Activated T-helper 1 cell treated with anti-CD3 and anti-CD28 coated beads, Interleukin-12 subunit alpha, Interleukin-12 subunit beta, Interleukin-2, Interleukin-4 antibody, amounts not matched to agents 30 ng/mL and 10 ng/mL and 1 ng/mL, durations not matched to agents 14 hours and 24 hours and 36 hours (primary cell): ENCODE measurements at places on chromosomes 7 and 10.

DNA sequence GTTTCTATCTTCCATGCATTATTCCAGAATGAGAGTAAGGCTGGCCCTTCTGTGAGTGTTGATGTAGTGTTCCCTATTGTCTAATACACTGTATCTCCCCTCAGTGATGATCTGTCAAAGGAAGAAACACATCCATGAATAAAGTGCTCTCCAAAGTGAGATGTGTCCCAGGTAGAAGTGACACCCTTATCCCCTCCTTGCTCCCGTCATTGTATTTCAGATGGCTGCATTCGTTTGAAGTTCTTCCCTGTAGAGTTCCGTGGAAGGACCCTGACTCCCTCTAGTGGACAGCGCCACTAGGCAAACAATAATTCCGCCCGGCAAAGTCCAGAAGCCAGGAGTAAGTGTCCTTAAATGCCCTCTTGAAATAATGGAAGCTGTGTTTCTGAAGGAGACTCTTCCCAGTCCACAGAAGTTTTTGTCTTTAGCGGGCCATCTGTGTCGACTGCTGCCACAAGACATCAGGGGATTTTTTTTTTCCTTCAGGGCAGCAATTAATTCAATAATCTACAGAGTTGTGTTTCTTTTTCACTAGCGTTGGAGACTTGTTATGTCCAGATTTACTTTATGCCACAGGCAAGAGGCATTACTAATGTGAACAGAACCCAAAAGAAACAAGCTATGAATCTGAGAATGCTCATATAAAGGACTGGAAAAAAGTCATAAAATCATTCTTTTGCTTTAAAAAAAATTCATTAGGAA is 64.6 kb downstream of the THNSL1 start:
- peak; percentile 45 for DNase-seq

GRCh38 chr7:96067321-96067720 is 254.6 kb downstream of the SLC25A13 start:
- no peak for DNase-seq

DNA sequence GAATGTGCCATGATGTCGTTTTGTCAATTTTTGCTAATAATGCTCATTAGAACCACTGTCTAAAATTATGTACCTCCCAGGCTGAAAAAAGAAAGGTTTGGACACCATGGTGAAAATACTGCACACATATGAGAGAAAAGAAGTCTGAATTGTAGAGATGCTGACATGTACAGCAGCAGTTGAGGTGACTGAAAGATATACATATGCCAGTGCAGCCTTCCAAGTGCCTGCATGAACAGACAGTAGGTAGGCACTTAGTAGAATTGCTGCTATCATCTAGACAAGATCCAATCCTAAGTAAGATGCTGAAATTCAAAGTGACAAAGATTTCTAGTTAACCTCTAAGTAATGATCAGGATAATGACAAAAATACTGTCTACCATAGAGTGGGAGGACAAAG is 86.9 kb downstream of the SLC13A1 start:
- DNase-seq: no peak

DNA sequence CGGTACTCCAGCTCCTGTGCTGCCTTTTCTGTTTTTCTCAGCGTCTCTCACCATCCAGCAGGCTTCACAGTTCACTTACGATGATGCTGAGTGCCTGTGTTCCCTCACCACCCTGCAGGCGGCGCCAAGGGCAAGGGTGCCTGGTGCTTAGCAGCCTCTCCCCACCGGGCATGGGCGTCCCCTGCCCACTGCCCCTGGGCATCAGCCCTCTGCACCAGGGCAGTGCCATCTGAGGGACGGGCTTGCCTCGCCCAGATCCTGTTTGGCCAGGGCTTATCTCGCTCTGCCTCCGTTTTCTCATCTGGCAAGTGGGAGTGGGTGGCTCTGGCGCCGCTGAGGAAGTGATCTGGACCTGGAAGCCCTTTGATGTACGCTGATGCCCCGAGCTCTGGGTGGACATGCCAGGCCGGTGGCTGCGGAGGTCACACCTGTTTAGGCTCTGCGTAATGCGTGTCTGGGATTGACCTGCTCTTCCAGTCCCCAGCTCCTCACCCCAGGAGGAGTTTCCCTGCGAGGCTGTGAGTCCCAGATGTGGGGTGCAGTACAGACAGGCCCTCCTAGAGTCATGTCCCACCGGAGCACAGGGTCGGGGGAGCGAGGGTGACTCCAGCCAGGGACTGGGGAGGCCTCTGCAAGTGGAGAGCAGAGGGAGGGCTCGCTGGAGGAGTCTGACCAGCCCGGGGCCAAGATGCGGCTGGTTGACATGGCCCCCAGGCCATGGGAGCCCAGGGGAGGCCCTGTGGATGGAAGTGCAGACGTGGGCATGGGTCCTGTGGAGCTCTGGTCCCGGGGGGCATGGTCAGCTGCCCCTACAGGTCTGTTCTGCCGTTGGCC is 11.8 kb downstream of the TTYH3 start:
- no peak for DNase-seq

DNA sequence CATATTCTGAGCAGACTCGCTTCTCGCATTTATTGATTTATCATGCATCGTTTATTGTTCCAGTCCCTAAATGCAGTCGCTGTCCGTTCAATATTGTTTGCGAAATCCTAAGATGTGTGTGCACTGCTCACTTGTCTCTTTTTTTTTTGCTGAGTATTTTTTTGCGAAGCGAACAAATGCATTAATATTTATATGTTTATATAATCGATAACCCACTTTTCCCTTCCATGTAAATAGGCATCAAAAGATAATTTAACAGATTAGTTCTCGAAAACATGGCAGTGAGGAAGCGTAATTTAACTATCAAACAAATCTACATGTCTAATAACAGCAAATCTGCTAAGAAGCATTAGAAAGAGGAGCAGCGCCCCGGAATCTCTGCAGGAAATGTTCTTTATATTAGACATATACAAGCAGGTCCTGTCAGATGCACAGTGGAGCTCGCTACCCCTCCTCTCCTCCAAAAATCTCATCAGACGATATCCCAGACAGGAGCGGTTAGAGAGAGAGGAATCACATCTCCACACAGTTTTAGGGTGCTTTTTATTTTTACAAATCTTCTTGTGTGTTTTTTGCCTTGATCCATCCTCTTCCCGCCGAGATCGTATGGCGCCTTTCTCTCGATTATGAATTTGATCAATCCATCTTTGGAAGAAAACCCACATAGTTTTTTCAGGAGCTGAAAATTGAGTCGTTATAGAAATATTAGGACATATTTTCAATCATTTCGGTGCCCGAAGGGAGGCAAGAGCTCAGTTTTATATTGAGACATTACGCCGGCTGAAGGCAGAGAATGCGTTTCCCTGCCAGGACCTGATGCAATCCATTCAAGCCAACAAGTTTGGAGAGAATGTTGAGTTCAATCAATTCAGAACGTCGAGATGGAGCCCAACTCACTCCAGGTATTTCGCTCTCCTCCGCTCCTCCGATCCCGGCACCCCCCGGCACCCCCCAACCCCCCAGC is at the start of gene ARID5B:
TSS of gene ARID5B (plus strand) at position 871 of the 964 bp plus-strand sequence. CDS start at position 882, 11 bp downstream.
- peak; percentile 44 for DNase-seq

DNA sequence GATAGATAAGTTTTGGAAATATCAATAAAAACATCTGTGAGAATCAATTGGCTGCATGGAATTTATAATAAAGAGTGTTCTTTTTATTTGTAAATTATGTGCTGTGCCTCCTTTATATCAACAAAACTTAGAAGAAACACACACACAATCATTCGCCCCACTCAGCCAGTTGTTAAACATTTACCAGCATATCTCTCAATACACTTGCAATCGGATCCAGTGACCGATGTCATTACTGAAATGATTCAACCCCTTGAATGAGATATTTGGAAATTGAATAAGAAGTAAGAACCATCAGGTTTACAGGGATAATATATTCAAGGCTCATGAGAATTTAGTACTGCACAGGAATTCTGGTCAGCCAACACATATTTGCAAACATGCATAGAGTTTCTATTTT is 35.6 kb downstream of the TAF3 start:
- DNase-seq: no peak

- DNase-seq: no peak
These were observed 41.5 kb upstream of the DMTF1 start for GRCh38 chr7:87110778-87111177.

DNA sequence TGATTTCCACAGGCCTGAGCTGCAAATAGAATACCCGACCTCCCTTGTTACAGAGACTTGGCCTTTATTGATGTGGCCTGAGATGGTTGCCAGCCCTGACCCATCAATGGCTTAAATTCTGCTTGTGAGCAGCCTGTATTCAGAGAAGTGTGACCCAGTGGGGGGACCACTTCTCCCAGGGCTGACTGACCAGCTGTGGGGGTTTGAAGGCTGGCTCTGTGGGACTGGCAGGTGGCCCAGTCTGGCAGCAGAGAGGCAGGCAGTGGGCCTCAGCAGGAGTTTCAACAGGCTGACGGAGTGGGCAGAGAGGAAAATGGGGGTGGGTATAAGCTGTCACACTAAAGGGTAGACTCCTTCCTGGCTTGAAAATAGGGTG is 12.2 kb upstream of the PPIF start:
- no peak for DNase-seq

GRCh38 chr7:118671149-118671548 is 446.6 kb downstream of the ANKRD7 start:
- no peak for DNase-seq

DNA sequence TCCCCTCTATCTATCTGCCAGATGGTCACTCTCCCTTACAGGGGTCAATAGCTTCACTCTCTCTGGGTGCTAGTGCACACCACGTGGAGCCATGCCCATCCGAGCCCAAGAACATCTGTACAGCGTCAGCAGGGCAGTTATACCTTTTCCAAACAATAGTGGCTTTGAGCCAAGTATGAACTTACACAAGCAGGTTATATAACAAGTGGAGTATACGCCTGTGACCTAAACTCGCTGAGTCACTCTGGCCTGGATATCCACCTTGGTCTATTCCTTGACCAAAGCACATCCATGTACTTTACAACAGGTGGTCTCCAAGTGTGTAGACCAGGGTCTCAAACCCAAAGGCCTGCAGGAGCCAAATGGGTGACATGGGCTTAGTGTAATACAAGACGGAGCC is 20.3 kb downstream of the PLAC9 start:
- no peak for DNase-seq

DNA sequence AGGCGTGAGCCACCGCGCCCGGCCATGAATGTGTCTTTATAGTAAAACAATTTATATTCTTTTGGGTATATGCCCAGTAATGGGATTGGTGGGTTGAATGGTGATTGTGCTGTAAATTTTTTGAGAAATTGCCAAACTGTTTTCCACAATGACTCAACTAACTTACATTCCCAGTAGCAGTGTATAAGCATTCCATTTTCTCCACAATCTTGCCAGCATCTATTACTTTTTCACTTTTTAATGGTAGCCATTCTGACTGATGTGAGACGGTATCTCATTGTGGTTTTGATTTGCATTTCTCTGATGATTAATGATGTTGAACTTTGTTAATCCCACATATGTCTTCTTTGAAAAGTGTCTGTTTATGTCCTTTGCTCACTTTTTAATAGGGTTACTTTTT is 1187.9 kb downstream of the XPNPEP1 start:
- DNase-seq: no peak

GRCh38 chr7:18426564-18427226 is 68.9 kb upstream of the HDAC9 start:
- no peak for DNase-seq

- DNase-seq: no peak
These were observed 177.2 kb upstream of the INHBA start for GRCh38 chr7:41880107-41880506.

DNA sequence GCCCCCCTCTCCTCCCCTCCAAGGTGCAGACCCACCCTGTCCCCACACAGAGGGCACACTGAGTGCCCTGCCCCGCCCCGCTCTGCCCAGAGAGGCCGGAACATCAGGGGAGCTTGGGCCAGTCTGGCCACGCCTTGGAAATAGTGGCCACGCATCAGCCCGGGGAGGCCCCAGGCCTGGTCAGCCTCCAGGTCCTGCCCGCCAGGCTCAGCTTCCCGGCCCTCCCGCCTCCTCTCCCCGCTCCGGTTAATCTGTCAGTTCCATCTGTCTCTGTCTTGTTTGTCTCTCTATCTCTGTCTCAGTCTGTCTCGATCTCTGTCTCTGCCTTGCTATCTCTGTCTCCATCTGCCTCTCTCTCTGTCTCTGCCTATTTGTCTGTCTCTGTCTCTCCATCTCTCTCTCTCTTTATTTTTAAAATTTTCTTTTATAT is 28.9 kb upstream of the TNRC18 start:
- no peak for DNase-seq

- DNase-seq: no peak
These were observed 12.5 kb upstream of the TMEM72 start for GRCh38 chr10:44898665-44899064.
